ENCODE measurements at places on chromosomes 7 and 10.

DNA sequence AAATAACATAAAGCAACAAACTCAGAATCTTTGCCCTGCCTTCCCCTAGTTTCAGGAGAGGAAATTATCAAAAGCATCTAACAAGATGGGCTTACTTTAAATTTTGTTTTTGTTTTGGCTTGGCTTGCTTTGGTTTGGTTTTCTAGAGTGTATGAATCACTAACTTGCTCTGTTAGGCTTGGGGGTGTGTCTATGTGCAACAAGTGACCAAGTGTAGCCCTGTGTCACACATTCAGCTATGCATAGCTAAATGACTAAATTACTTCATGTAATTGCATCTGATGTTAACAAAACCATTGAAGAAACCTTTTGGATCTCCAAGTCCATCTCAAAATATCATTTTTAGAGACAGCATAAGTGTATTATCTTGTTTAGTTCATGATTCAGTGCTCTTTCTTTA lies 251.0 kb downstream of the TFEC start:
- no peak for DNase-seq

DNA sequence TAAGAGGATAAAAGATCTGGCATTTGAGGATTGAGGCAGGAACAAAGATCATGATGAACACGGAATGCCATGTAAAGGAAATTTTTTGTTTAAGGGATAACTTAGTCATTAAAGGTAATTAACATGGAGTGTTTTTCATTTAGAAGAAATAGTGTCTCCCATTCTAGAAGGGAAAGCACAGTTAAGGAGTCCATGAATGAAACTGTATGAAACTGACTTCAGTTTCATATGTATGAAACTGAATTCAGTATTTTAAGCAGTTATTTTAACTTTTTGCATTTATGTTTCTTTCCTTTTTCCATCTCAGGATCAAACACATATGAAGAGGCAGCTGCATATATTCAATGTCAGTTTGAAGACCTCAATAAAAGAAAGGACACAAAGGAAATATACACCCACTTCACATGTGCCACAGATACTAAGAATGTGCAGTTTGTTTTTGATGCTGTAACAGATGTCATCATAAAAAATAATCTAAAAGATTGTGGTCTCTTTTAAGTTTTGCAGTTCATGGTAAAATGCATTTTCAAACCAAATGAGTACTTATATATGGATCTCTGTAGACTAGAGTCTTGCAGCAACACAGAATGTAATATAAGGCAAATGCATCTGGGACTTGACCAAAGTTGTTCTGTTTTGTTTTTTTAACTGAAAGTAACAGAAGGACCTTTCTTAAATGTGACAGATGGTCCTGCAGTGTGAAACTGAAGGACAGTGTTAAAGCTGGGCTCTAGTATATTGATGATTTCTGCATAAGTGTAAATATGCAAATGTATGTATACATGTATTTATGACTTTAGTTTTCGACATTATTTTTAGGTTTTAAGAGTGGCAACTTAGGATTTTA lies 82.6 kb downstream of the GNAI1 start:
- DNase-seq, result no peak

- DNase-seq, result no peak
Observed at GRCh38 chr7:134478707-134479106, 19.8 kb upstream of the AKR1B1 start.

GRCh38 chr7:70352906-70353305 lies 754.6 kb downstream of the AUTS2 start:
- no peak for DNase-seq

DNA sequence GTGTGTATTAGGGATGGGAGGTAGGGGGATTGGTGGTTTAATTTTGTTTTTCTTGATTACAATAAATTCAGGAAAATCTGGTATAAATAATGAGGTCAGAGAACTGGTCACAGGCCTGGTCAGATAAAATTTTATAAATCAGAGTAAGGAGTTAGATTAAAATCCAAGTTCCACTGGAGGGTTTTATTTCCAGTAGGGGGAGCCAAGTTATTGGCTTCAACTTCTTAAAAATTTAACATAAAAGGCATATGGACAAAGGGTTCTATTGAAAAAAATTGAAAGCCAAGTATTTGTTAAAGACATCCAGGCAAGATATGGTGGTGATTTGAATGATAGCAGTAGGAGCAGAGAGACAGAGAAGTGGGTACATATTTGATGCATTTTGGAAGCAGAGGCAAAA lies 763.3 kb downstream of the SORCS1 start:
- no peak for DNase-seq

- DNase-seq, result no peak
Observed at GRCh38 chr7:2698581-2699288, 10.7 kb downstream of the AMZ1 start.

- no peak for DNase-seq
Observed at GRCh38 chr10:110717781-110718589, 73.8 kb downstream of the RBM20 start.

- DNase-seq, result no peak
Observed at GRCh38 chr10:65196111-65196510, 1674.9 kb downstream of the REEP3 start.

- DNase-seq, result no peak
Observed at GRCh38 chr10:122727426-122727825, 27.8 kb upstream of the C10orf120 start.

DNA sequence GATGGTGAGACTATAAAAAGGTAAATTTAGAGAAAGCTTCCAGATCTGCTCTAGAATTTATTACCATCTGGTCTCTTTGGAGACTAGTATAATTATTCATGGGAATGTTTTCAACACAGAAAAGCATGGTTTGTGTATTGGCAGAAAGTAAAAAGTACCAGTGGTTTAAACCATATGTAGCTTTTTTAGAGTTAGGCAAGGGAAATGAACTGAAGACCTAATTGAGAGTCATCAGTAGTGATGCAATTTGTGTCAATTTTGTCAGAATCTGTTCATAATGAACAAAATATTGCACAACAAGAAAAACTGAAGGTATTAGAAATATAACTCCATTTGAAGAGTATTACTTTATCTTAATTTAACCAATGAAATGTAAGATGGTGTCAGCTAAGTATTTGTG lies 181.4 kb downstream of the ADK start:
- DNase-seq, result no peak

DNA sequence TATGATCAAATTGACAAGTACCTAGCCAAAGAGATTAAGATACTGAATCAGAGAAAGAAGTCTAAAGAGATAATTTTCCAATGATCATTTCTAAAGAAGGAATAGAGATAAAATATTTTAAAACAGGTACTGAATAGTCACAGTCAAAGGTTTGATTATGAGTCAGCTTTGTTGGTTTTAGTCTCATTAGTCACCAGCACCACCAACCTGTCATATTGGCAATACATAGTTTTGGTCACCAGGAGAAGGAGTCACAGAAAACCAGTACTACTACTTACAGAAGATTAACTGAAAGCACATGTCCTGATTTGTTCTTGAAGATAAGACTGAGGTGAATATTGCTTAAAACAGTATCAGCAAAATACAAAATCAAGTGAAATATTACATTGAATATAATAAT lies 34.6 kb downstream of the ZEB1 start:
- no peak for DNase-seq

GRCh38 chr7:5441840-5442503 lies 18.3 kb upstream of the TNRC18 start:
- no peak for DNase-seq

GRCh38 chr10:43347997-43348396 lies 23.4 kb upstream of the FXYD4 start:
- DNase-seq, result no peak

- DNase-seq, result no peak
Observed at GRCh38 chr10:77011874-77012811, 625.5 kb downstream of the KCNMA1 start.

DNA sequence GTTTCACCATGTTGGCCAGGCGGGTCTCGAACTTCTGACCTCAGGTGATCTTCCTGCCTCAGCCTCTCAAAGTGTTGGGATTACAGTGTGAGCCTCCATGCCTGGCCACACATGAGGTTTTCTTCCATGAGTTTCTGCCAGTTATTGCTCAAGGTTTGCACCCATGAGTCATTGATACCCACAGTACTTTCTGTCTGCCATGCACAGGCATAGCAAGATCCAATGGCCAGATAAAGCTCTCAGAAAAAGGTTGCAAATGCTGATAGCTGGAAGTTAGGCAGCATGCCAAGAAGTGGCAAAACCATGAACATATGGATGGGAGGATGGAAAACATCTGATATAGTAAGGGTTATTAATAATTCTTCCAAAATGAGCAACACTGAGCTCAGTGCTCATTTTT lies 298.7 kb upstream of the NRG3 start:
- DNase-seq, result no peak

- no peak for DNase-seq
Observed at GRCh38 chr7:72234086-72234485, 178.1 kb downstream of the CALN1 start.

DNA sequence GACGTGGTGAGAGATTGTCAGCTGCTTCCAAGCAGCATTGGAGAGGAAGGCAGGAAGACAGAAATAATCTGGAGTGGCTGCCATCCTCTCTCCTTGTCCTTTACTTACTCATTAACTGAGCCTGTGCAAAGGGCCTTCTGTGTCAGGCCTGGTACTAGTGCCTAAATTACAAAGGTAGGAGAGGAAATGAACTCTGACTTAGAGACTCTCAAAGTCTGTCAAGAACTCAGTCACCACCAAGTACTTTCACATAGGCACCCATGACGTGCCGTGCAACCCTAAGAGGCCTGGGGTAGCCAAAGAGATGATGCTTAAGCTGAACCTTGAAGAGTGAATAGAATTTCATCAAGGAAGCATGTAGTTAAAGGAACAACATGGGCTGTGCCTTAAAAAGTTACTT lies 866.9 kb downstream of the LRMDA start:
- no peak for DNase-seq

- DNase-seq, result no peak
Observed at GRCh38 chr7:144670218-144670617, 165.6 kb downstream of the TPK1 start.

All from HS-27A (cell line).